ENCODE measurements at places on chromosomes 1 and 21. TPM values are rescaled to one million over a fixed set of nuclear protein-coding genes. Genes with fewer than 3 reads are reported as not detected.

The ALPL gene
- not detected for total RNA-seq

DNA sequence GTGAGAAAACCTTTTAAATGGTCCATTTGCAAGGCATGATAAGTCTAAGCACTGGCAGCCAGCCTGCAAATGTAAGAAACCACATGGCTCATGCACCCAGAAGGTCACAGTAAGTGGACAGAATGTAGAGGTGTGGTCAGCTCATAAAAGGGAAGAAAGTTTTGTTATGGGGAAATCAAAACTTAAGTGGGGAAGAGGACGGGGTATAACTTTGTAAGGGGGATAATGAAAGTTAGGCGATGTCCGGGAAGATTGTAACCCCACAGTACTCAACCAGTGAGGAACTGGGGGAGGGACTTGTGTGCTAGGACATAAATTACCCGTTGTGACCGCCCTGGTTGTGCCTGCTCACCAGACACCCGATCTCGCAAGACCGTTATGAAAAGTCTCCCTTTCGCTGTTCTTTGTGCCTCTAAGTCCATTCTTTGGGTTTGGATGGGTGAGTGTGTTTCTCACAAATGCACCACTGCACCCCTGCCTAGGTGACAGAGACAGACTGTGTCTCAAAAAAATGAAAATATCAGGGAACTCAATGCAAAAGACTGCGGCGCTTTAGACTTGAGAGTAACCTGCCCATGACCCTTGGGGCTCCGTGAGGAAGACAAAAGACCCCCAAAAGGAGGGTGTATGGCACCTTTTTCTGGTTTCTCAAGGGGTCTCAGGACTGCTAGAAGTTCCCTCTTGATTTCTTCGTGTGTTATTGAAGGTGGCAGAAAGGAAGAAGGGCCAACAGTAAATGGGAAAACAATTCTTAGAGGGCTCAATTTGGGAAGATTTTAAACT is 28.6 kb upstream of the ZNF496 start:
- DNase-seq = peak; percentile 36

DNA sequence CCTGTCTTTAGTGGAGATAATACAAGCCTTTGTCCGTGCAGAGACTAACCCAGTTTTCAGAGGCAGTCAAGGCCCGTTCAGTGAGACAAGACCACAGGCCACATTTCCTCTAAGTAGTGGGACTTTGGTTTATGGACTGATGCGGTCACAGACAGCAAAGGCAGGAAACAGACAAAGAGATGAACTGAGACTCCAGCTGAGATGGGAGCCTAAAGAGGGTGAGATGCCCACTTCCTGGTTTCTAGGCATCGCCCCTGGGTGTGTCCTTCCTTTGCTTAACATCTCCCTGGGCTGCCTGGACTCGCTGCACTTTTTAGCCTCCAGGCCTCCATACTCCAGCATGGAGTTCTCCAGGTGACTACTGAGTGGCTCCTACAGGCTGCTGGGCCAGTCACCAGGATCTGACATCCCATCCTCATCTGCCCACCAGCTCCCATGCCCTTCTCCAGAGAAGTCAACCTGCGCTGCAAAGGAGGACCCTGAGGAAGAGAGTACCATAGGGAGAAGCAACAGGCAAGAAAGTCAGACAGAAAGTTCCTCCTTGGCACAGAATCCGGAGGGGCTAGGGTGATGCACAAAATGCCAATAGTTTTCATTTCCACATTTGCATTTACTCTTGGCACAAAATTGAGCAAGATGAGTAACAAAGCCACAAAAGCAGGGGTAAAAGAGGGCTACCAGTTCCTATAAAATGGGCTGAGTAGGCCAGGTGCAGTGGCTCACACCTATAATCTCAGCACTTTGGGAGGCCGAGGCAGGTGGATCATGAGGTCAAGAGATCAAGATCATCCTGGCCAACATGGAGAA is 15.1 kb downstream of the THEMIS2 start:
- DNase-seq = no peak

The CELA2B gene
- not detected for total RNA-seq

- no peak for DNase-seq
Measured at GRCh38 chr1:39590546-39590945, 14.0 kb upstream of the PABPC4 start.

- no peak for DNase-seq
Measured at GRCh38 chr1:170521818-170522217, 10.1 kb upstream of the GORAB start.

DNA sequence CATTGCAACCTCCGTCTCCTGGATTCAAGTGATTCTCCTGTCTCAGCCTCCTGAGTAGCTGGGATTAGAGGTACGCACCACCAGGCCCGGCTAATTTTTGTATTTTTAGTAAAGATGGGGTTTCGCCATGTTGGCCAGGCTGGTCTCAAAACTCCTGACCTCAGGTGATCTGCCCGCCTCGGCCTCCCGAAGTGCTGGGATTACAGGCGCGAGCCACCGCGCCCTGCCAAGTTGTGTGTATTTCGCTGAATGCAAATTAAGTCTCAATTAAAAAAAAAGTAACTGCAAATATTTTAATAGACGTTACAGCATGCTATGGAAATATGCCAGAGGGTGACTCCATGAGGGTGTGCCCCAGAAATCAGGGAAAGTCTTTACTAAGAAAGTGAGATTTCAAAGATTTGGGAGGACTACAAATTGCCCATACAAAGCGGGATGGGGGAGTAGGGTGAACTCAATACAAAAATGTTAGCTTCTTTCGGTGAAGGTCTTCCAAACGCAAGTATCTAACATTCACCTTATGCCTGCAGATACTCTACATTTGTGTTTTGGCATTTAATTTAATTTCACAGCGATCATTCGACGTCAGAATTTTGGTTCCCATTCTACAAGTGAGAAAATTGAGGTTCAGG is 85.6 kb downstream of the NKAIN1 start:
- peak; percentile 44 for DNase-seq

The PLA2G2D gene
- not detected for total RNA-seq

The PANK4 gene
- 14.7 TPM for total RNA-seq

DNA sequence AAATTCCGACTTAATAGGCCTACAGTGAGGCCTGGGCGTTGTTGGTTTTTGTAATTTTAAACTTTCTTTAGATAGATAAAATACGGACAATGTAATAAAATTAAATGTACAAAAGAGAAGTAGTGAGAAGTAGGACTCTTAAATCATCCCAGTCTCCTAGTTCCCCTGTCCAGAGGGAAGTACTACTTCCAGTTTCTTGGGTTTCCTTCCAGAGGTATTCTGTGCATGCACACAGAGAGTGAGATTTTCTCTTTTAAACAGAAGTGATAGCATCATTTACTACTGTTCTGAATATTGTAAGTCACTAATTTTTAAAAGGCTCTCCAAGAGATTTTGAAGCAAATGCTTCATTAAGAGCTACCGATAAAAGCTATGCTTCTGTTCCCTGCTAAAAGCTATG is 7.2 kb upstream of the FNBP1L start:
- no peak for DNase-seq

The POU3F1 gene
- not detected for total RNA-seq

DNA sequence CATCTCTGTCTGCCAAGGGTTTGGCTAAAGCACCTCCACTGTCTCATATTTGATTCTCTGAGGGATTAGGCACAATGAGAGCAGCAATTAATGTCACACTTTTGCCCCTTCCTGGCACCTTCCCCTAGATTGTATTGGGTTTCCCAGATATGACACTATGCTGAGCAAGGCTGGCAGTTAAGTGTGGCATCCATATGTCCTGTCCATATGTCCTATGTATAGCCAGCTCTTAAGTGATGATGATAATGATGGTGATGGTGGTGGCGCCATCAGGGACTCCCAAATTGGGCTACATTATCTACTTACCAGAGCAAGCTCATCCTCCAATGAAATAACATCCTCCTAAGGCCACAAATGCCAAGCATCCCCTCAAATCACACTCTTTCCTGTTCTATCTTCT is 13.5 kb upstream of the LORICRIN start:
- DNase-seq = no peak

GRCh38 chr1:40421431-40422384 is 28.6 kb upstream of the ZFP69B start:
- no peak for DNase-seq

The HNRNPCL4 gene
- not detected for total RNA-seq

GRCh38 chr1:200161801-200162200 is 134.3 kb downstream of the NR5A2 start:
- peak; percentile 56 for DNase-seq

- no peak for DNase-seq
Measured at GRCh38 chr1:177183836-177184235, 13.1 kb downstream of the BRINP2 start.

DNA sequence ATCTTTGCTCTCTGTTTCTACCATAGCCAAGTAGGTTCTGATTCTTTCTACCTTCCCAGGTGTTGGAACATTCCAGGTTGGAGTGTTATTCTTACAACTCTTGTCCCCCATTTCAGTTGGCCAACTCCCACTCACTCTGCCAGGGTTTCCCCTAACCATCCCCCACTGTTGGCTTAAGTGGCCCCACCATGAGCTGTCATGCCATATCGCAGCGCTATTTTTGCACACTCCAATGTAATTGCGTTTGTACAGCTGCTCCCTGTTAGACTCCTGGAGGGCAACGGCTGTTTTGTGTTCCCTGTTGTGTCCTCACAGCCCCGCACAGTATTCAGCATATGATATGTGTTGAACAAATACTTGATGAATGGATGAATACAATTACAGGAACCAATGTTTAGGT is 117.7 kb upstream of the ETS2 start:
- no peak for DNase-seq

The MTARC1 gene
- 7.7 TPM for total RNA-seq

DNA sequence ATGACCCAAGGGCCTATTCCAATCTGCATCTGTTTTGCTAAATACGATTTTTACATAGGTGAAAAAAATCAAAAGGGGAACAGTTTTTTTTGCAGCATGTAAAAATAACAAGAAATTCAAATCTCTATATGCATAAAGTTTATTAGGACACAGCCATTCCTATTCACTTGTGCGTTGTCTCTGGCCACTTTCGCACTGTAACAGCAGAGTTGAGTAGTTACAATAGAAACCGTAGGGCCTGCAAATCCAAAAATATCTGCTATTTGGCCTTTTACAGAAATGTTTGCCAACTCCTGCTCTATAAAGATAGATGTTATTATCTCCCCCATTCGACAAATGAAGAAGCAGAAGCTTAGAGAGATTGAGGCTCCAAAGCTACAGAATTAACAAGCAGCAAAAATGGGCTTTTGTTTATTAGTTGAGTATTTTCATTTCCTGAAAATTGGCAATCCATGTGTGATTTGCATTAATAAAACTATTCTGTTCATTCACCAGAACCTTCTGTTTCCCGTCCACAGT is 5.5 kb downstream of the DYNLT5 start:
- DNase-seq = peak; percentile 2

The AMPD1 gene
- not detected for total RNA-seq

The TMEM125 gene
- 0.72 TPM for total RNA-seq

GRCh38 chr1:75985827-75986226 is 53.6 kb upstream of the ASB17 start:
- no peak for DNase-seq

The OR10J1 gene
- total RNA-seq = 6.7 TPM

DNA sequence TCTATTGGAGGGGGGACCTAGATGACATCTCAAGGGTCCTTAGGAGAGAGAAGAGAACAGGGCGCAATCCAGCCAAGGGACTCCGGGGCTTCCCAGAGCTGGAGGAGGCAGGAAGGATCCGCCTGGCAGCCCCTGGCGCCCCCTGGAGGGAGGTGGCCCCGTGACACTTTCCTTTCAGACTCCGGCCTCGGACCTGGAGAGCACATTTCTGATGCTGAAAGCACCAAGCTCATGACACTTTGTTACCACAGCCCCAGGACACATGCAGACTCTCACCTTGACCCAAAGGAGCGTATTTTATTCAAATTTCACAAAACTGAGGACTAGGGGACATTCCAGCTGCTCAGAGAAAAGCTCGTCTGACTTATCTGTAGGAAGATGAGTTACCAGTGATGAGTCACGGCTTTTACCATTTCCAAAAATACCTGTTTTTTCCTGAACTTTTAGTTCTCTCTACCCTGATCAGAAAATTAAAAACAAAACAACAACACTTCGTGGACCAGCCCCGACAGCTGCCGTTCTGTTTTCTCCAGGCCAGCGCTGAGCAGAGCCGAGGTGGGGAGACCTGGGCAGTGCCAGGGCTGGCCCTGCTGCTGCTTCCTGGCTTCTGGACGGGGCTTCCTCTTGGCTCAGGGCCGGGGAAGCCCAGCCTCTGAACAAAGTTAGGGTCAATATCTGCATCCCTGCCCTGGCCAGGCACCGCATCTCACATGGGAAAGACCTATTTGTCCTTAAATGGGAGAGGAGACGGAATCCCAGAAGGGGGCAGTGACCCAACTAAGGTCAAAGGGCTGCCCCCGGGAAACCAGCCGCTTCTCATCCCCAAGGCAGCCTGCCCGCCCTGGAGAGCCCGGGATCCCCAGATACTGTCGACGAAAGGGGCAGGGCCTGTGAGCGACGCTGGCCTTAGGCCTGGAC is 21.6 kb upstream of the POFUT2 start:
- peak; percentile 63 for DNase-seq

- no peak for DNase-seq
Measured at GRCh38 chr1:179971563-179972496, 17.2 kb downstream of the CEP350 start.

GRCh38 chr1:45809761-45810160 is 6.3 kb downstream of the MAST2 start:
- DNase-seq = no peak
